ENCODE measurements at places on chromosomes 13 and 19. TPM values are rescaled to one million over a fixed set of nuclear protein-coding genes. Genes with fewer than 3 reads are reported as not detected.

GRCh38 chr19:29083863-29084262, 129.1 kb downstream of the UQCRFS1 start:
- no peak for DNase-seq

Gene ERICH6B
- not detected for total RNA-seq

Gene OR7A17
- not detected for total RNA-seq

Gene SRRM5
- 0.57 TPM for total RNA-seq

GRCh38 chr13:27504128-27504867, 53.9 kb upstream of the MTIF3 start:
- no peak for DNase-seq

GRCh38 chr19:6238643-6239281, 41.0 kb downstream of the MLLT1 start:
- DNase-seq, result no peak

GRCh38 chr19:45125975-45126493, 33.1 kb downstream of the PPP1R37 start:
- DNase-seq, result peak; percentile 84

- no peak for DNase-seq
These were observed 11.4 kb upstream of the CPAMD8 start for GRCh38 chr19:17037966-17038500.

DNA sequence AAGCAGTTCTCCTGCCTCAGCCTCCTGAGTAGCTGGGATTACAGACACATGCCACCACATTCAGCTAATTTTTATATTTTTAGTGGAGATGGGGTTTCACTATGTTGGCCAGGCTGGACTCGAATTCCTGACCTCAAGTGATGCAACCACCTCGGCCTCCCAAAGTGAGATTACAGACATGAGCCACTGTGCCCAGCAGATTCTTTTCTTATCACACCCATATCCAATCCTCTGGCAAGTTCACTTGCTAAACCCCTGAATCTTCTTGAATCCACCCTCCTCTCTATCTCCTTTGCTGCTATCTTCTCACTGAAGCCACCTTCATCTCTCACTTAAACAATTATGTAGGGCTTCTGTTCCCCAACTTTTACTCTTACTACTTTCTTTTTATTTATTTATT, 17.5 kb downstream of the TMEM143 start:
- DNase-seq, result no peak

Gene CD37
- total RNA-seq, result 8.6 TPM

Gene LILRB1
- 3.6 TPM for total RNA-seq

Gene IFNL1
- not detected for total RNA-seq

DNA sequence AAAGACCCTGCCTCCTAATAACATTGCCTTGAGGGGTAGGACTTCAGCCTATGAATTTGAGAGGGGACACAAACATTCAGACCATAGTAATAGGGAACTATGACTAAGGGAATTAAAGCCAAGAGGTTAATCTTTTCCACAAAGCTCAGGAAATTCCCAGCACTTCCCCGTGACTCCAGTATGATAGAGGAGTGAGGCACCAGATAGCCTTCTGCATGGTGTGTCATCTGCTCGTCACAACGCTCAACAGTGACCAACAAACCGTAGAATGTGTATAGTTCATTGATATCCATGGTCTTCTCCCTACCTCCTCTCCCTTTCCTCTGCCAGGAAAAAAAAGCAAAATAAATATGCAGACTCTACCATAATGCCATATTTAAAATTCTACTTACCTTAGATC, 64.4 kb downstream of the B3GLCT start:
- DNase-seq, result no peak

Gene CYP4F8
- total RNA-seq, result not detected

DNA sequence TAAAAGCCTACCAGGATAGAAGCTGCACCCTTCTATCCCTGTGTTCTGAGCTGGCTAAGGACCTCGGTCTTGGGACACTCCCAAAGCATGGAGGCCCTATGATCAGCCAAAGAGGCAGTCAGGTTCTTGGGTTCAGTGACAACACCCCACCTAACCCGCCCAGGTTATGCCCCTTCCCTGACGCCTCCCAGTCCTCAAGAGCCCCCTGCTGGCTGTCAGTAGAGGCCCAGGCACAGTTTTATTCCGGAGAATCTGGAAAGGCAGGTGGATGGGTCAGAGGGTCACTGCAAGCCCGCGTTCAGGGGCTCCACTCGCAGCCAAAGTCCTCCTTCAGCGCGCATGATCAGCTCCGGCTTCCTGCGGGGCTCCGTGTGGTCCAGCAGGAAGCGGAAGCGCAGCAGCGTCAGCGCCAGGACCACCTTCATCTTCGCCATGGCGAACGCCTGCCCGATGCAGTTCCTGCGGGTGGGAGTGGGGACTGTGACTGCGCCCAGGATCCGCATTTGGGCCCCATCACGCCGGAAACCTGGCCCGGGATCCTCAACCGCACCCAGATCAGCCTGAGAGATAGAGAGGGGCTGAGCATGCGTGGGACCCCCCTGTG, 22.3 kb downstream of the OR10H3 start:
- peak; percentile 26 for DNase-seq

Data from colonic mucosa (tissue), 4 donors.